ENCODE measurements at places on chromosomes 6 and 20. TPM values are rescaled to one million over a fixed set of nuclear protein-coding genes. Genes with fewer than 3 reads are reported as not detected.

CALHM5 gene
- total RNA-seq = 4.4 TPM

FAM50B gene
- 11.6 TPM for total RNA-seq

NUP43 gene
- total RNA-seq = 16.0 TPM

MEP1A gene
- not detected for total RNA-seq

ARFGEF3 gene
- under 0.01 TPM for total RNA-seq

MUC22 gene
- total RNA-seq = not detected

CGA gene
- not detected for total RNA-seq

CRISP2 gene
- total RNA-seq = not detected

SIRPB2 gene
- not detected for total RNA-seq

TBXT gene
- total RNA-seq = not detected

PTCRA gene
- not detected for total RNA-seq

PFDN4 gene
- 86.7 TPM for total RNA-seq

HLA-DPA1 gene
- total RNA-seq = 1.0 TPM

PDRG1 gene
- total RNA-seq = 3.9 TPM

TRIM10 gene
- not detected for total RNA-seq

SGK2 gene
- total RNA-seq = 0.26 TPM

DYNLT2 gene
- 1.0 TPM for total RNA-seq

HEBP2 gene
- 21.5 TPM for total RNA-seq

RHAG gene
- total RNA-seq = not detected

SLC32A1 gene
- total RNA-seq = not detected

NEURL2 gene
- total RNA-seq = 8.0 TPM

CCN6 gene
- total RNA-seq = not detected

TAGAP gene
- not detected for total RNA-seq

EPPIN gene
- total RNA-seq = not detected

PLN gene
- total RNA-seq = 2.0 TPM

PCSK2 gene
- not detected for total RNA-seq

FGD2 gene
- total RNA-seq = not detected

MICB gene
- 17.2 TPM for total RNA-seq

CDH22 gene
- total RNA-seq = not detected

HLA-G gene
- total RNA-seq = not detected

MED23 gene
- total RNA-seq = 24.7 TPM

TMEM200A gene
- total RNA-seq = 44.2 TPM

ZNF165 gene
- total RNA-seq = 0.33 TPM

C20orf202 gene
- total RNA-seq = under 0.01 TPM

PRDM13 gene
- total RNA-seq = not detected

KCNK15 gene
- 4.1 TPM for total RNA-seq

TBX18 gene
- total RNA-seq = 0.77 TPM

EIF6 gene
- 117 TPM for total RNA-seq

Measured in fibroblast of lung (primary cell).